ENCODE measurements at places on chromosomes 4 and X.

DNA sequence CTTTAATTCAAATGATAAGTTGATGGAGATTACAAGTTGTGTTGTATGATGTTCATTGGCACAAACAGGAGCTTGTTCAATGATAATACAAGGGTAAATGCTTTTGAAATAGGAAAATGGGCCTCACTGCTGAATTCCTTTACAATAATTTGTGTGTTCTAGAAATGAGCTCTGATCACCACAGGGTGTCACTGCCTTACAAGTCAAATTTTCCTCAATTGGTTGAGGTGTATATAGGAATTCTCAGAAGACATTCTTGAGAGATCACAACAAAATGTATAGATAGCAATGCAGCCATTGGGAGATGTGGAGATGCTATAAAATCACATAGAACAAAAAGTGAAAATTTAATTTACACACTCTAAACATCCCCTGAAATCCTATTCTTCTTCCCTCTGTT is 49.6 kb downstream of the KLF8 start:
- peak; percentile 6 for DNase-seq

DNA sequence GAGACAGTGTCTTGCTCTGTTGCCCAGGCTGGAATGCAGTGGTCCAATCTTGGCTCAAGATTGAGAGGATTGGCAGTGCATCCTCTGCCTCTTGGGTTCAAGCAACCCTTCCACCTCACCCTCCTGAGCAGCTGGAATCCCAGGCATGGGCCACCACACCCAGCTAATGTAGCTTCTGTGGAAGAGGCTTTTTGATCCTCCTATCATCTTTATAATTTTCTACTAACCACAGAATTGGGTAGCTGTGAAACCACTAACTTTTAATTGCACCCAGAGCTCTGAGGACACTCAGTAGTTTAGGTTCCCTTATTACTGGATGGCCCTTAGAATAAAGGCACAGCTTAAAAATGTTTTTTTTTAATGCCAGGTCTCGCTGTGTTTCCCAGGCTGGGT is 8.9 kb upstream of the AGA start:
- no peak for DNase-seq

DNA sequence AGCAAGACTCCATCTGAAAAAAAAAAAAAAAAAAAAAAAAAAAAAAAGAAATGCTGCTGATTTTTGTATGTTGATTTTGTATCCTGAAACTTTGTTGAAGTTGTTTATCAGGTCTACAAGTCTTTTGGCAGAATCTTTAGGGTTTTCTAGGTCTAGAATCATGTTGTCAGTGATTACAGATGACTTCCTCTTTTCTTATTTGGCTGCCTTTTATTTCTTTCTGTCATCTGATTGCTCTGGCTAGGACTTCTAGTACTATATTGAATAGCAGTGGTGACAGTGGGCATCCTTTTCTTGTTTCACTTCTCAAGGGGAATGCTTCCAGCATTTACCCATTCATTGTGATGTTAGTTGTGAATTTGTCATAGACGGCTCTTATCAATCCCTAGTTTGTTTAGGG is 334.4 kb downstream of the SPRY1 start:
- DNase-seq: no peak

DNA sequence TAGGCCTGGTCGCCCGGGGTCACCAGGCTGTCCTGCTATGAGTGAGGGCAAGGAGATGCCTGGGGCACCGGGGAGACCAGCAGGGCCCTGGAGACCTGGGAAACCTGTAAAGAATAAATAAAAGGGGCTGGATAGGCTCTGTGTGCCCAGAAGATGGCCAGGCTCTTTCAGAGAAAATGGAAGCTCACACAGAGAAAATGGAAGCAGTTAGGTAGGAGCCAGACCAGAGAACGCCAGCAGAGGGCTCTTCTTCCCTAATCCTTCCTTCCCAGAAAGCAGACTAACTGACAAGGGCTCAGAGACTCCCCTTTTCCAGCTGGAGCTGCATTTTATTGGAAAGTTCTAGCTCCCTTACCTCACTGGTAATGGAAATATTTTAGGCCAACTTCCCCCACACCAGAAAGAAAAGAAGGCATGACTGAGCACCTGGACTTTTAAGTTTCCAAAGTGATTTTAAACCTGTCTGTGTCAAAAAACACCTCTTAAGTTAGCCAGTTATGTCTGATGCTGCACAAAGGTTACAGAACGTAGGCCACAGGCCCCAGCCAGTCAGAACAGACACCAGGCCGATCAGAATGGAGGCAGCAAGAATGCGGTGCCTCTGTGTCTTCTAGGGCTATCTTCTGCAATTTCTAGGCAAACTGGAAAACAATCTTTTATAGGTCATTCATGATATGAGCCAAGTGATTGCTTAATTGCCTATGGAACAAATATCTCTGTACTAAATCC is 74.0 kb downstream of the ATG4A start:
- DNase-seq: no peak

GRCh38 chrX:109739625-109740432 is 6.8 kb upstream of the ACSL4 start:
- DNase-seq: no peak

DNA sequence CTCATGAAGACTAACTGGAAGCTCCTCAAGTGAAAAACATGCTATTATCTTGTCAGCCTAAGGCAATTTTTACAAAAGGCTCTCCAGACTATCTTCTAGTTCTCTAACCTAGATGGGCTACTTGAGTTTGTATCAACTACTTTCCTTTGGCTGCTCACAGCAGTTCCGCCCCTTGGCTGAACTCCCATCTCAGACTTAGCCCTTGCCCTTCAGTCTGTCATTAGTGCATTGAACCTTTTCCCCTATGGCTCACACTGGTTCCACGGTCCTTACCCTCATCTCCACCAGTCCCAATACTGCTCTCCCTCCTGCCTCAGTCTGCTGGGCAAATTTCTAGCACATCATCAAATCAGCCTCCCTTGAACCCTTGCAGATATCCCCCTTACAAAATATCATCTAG is 362.3 kb downstream of the PPP1R2C start:
- no peak for DNase-seq

- no peak for DNase-seq
Observed at GRCh38 chr4:158234671-158235070, 24.4 kb downstream of the TMEM144 start.

- no peak for DNase-seq
Observed at GRCh38 chr4:76388160-76388908, 32.6 kb downstream of the CCDC158 start.

GRCh38 chrX:22159071-22159470 is 113.6 kb upstream of the CBLL2 start:
- no peak for DNase-seq

- no peak for DNase-seq
Observed at GRCh38 chr4:174071595-174071994, 211.9 kb downstream of the FBXO8 start.

DNA sequence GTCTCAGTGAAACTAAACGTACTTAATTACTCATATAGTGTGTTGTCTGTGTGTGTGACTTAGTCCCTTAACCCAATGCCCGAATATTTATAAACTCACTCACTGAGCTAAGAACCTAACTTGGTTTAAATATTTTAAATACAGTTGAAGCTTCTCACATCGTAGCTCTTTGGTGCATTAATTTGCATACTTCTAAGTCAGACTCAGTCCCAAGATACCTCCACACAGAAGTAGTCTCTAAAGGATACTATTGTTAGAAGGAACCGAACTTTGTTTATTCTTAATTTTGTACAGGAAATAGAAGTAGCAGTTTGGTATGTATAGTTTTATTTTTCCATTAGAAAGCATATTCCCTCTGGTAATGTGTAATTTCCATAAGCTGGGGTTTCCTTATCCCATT is 54.0 kb upstream of the NKAP start:
- DNase-seq: no peak

GRCh38 chr4:38141808-38142500 is 181.8 kb downstream of the PTTG2 start:
- no peak for DNase-seq

GRCh38 chr4:4311193-4311592 is 21.1 kb downstream of the ZBTB49 start:
- no peak for DNase-seq

DNA sequence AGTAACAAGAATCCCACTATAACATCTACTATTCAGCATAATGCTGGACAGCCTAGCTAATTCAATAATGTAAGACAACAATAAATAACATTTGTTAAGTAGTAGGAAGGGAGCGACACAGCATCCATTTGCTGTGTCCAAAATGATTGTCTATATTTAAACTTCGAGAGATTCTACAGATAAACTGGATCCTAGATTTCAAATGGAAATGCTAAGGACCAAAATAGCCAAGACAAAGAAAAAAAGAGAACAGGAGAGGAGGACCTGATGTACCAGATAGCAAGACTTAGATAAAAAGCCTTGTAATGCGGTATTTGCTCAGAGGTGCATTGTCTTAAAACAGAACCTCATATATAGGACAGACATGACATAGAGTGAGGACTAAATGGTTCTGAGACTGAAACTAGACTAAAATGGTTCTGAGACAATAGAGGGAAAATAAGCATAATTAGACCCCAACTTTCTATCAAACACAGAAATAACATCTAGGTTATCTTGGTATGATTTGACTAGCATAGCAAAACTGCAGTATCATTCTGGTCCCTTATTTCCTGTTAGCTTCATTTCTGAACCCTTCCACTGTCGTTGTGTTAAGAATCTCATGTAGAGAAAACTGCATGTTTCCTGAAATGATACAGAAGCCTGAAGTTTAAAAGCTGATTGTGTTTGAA is 3.8 kb downstream of the HPGDS start:
- DNase-seq: no peak

- DNase-seq: no peak
Observed at GRCh38 chr4:7610022-7610670, 175.4 kb upstream of the PSAPL1 start.

DNA sequence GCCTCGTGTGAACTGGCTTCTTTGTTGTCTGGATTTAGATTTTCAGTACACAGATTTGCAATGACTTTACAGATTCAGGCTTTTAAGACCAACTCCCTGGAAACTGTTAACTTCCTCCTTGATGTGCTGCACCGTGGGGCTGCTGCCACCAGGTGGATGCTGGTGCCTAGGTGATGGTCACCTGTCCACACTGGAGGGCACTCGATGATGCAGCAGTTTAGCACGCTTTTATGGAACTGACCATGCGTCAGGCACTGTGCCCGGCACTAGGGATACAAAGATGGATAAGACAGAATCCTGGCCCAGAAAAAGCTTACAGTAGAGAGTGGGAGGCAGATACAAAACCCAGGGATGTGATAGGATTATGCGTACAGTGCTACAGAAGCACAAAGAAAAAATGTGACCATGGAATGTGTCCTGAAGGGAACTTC is 180.7 kb downstream of the CEP135 start:
- peak; percentile 5 for DNase-seq

DNA sequence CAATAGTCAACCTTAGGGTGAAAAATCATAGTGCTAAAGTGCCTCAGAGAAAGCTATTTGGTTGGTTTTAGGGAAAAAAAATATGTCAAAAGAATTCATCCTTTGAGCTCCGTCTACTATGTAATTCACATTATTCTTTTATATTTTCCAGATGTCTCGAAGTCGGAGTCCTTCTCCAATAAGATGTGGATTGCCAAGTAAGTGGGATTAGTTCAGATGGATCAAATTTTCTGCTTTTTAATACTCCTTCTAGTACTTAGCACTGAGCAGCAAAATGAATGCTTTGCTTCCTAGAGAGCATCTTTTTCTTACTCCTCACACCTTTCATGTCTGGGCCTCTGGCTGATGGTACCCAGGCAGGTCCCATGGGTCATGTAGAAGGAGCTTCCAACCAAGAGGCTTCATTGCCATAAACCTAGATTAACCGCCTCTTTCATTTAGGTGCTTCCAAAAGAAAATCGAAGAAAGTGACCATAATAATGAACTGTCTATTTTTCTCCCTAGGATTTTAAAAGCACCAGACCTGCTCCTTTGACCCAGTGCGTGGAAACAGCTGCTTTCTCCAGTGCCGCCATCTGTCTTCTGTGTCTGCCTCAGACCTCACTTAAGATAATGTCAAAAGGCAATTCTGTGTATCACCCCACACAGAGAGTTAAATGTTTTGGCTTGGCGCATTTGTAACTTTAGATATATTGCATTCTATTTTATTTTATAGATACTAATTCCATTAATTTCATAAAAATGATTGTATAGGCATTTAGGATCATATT is 43.5 kb downstream of the SPATA18 start:
- DNase-seq: no peak

- DNase-seq: no peak
Observed at GRCh38 chrX:34778916-34779315, 121.8 kb upstream of the TMEM47 start.
